ENCODE measurements at places on chromosomes 7 and 10.

DNA sequence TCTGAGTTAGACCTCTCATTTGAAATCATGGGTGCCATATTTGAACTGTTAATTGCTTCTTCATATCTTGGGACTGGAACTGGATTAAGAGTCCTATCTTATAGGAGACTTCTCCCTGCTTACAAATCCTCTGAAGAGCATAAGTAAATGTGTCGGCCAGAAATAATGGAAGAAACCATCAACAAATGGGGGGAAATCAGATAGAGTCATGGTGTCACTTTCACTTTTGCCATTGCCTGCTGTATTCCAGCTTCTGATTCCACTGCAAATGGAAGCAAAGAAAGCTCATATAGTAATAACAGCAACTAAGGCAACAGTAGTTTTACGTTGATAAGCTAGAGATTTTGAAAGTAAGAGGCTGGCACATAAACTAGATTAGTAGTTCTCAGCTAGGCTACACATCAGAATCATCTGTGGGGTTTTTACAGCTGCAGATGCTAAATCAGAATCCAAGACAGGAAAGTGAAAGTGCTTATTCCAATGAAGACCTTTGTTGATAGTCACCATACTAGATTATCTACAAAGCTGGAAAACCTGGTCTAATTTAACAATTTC, 12.3 kb upstream of the CRPPA start:
- DNase-seq = no peak

- no peak for DNase-seq
These were observed 25.4 kb downstream of the GBX1 start for GRCh38 chr7:151141855-151142685.

GRCh38 chr7:50590535-50590934, 25.3 kb upstream of the DDC start:
- no peak for DNase-seq

GRCh38 chr10:104308439-104308903, 29.8 kb downstream of the ITPRIP start:
- DNase-seq = no peak

DNA sequence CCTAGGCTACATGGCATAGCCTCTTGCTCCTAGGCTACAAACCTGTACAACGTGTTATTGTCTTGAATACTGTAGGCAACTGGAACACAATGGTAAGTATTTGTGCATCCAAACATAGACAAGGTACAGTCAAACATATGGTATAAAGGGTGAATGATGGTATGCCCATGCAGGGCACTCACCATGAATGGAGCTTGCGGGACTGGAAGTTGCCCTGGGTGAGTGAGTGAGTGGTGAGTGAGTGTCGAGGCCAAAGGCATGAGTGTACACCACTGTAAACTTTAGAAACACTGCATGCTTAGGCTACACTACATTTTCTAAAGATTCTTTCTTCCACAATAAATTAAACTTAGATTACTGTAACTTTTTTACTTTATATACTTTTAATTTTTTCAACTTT, 165.7 kb downstream of the PARD3 start:
- no peak for DNase-seq

DNA sequence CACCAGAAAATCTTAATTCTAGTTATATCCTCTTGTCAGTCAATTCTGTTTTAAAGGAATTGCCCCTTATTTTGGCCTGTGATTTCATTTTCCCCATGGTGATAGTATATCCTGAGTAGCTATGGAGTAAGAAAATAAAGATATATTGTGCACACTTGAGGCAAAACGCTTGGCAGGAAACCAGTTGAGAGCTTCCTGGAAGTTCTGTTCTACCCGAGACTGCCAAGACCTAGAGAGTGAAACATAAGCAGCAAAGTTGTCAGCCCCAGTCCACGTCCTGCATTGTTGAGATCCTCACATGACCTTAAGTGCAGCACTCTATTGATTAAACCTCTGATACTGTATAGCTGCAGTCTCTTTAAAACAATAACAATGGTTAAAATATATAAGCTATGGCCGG, 235.2 kb downstream of the CDC14C start:
- no peak for DNase-seq

GRCh38 chr7:75725306-75725705, 13.4 kb downstream of the HIP1 start:
- DNase-seq = no peak

DNA sequence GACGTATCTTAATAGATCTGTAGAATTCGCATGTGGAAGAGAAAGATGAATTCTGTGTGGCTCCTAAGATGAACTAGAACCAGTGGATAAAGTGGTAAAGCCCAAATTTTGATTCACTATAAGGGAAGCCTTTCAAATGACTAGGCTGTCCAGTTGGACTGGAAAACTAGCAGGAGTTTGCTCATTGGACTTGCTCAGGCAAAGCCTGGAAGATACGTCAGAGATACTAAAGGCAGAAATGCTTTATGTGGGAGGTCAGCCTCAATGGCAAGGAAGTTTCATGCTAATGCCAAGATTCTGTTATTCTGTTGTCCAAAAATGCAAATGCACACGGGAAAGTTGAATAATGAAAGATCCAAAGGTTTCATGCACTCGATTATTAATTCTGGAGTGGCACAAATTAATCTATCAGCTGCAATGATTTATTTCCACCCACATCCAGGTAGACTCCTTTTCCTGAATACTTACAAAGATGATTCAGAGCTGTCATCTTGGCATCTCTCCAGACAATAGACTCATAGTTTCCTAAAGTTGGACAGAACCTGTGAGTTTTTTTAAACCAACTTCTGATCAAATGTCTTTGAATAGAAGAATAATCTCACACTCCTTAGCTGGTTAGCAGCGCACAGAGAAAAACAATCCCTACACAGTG, 20.5 kb upstream of the PPP1R3C start:
- DNase-seq = no peak

DNA sequence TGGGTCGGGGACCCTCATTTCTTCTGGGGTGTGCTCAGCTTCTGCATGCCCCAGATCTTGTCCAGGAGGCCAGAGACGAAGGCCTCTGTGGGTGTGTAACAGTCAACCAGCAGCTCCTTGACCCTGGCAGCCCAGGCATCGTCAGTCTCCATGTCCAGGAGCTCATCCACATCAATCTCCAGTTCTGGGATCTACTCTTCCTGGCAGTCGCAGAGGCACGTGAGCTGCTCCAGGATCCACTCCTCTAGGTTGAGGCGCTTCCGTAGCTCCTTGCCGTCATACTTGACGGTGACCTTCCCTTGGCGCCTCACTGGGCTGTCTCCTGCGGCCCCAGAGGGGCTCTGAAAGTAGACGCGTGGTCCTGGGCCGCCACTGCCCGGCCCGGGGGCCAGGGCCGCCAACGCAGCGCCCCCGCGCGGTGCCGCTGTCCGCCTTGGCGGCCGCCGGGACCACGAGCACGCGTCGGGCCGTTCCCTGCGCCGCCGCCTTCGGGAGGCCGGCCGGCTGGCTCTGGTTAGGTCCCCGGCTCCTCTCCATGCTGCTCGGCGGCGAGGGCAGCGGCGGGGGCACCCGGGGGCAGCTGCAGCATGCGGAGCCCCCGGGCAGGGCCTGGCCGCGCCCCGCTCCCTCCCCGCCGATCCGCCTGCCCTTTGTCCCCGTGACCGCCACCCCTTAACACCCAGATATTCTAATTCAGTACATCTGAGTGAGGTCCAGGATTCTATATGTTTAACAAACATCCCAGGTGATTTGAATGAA, 170.5 kb downstream of the SEPTIN7 start:
- no peak for DNase-seq

DNA sequence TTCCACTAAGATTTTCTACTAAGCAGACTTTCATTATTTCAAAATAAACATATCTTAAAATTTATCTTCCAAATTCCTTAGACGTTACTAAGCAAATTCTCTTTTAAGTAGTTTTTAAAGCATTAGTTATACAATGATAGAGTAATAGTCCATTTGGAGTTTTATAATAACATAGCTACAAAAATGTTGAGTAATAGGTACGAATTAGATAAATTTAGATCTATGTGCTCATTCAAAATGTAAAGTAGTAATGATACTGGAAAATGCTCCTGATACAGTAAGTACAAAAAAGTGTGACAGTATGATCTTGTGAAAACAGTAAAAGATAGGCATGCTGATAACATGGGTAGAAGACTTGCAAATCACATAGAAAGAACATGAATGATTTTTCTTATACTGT, 4.5 kb downstream of the DMTF1 start:
- DNase-seq = no peak

- DNase-seq = no peak
These were observed 129.1 kb downstream of the SND1 start for GRCh38 chr7:127781081-127781480.

Data from nucleus accumbens (tissue), 56 donors.